ENCODE measurements at places on chromosomes 16 and 17.
A peak's percentile ranks its signal among the peaks of the same experiment; 100 is the strongest.

- no peak for DNase-seq
Observed at GRCh38 chr16:4800290-4801041, 2.0 kb downstream of the ROGDI start.

DNA sequence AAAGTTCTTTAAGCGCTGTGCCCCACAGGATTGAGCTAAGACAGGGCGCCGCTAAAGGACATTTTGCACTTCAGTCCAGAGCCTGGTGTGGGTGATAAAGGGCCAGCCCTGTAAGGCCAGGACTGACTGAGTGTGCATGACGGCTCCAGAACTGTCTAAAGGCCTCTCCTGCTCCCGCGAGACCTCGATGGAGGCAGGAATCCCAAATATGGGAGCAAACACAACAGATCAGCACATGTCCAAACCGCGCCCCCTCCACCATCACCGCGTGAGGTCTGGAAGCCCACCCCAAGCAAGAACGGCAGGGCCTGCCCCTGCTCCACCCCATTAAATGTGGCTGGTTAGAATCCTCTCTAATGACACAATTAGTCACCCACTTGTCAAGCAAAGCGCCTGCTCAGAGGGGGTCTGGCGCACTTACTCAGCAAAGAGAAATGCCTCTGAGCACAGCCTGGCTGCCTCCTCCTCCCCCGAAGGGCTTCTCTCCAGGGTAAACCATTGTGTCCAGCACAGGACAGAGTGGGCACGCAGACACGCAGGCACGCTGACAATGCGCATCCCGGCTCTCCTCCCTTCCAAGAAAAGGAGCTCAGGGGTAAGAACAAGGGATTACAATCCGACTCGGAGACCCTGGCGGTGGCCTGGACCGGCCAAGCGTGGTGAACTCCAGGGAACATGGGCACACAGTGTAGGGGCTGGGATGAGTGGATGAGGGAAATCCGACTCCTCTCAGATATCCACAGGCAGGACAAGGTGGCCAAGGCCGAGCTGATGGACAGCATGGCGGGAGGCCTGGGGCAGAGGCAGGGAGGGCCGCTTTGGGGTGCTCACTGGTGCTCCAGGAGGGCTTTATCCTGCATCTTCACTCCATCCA lies 1.5 kb downstream of the MXRA7 start:
- peak; percentile 96 for DNase-seq

GRCh38 chr17:38447502-38448085 lies 19.3 kb downstream of the ARHGAP23 start:
- no peak for DNase-seq

DNA sequence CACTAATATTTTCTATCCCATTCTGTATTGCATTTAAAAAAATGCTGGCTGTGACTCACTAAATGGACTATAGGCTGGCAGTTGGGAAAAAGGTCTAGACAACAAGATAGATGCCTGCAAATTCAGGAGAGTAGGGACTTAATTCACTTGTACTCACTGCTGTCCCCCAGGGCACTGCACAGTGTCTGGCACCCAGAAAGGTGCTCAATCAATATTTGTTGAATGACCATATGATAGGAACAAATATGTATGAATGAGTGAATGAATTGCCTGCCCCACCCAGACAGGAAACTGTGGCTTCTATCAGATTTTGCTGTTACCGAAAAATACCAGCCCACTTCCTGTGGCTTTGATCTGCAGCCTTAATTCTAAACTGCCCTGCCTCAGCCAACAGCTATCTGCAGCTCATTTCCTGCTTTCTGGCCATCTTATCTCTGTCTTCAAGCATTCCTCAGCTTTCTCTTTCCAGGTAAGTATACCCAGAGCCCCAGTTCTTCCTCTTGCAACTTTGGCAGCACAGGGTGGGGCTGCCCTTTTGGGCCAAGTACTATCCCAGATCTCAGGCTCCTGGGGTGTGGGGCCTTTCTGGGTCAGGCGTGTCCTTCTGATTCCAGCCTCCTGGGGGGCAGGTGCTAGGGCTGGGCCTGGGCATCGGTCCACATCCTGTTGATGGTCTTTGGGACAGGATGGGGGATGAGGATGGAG lies 15.3 kb upstream of the TNS4 start:
- DNase-seq, result no peak

DNA sequence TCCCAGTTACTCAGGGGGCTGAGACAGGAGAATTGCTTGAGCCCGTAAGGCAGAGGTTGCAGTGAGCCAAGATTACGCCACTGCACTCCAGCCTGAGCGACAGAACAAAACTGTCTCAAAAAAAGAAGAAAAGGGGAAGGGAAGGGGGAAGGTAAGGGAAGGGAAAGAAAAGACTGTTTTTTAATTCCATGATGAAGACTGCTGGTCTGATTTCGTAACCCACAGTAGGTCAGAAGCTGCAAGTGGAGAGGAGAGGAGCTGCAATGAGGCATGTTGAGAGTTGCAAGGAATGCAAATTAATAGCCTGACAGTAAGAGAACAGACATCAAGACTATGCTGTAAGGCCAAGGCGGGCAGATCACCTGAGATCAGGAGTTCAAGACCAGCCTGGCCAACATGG lies 33.3 kb downstream of the HELZ start:
- peak; percentile 32 for DNase-seq

DNA sequence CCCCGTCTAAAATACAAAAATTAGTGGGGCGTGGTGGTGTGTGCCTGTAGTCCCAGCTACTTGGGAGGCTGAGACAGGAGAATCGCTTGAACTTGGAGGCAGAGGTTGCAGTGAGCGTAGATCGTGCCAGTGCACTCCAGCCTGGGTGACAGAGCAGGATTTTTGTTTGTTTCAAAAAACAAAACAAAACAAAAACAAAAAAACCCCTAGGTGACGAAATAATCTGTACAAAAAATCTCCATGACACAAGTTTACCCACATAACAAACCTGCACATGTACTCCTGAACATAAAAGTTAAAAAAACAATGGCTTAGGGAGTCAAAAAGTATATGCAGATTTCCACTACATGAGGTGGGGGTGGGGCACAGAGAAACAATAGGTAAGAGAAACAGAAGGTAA lies 140.5 kb upstream of the ASIC2 start:
- no peak for DNase-seq

- DNase-seq, result no peak
Observed at GRCh38 chr16:24027466-24027865, 191.7 kb downstream of the PRKCB start.

- no peak for DNase-seq
Observed at GRCh38 chr16:23803591-23804123, 32.1 kb upstream of the PRKCB start.

- DNase-seq, result peak; percentile 85
Observed at GRCh38 chr17:1787301-1787902, 25.5 kb downstream of the SERPINF1 start.

DNA sequence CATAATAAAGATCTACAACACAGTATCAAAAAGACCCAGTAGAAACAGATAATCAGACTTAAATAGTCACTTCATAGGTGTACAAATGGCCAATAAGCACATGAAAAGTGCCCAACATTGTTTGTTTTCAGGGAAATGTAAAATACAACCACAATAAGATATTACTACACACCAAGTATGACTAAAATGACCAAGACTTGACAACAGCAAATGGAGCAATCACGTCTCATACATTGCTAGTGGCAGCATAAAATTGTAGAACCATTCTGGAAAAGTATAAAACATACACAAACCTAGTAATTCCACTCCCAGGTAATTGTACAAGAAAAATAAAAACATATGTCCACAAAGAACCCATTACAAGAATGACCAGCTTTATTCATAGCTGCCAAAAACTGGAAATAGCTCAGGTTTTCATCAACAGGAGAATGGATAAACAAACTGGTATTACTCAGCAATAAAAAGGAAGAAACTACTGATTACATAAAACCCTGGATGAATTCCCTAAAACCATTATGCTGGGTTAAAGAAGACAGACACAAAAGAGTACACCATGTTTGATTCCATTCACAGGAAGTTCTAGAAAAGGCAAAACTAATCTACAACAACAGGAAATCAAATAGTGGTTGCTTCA lies 85.6 kb downstream of the TTC19 start:
- peak; percentile 60 for DNase-seq

GRCh38 chr17:66678827-66679226 lies 156.1 kb upstream of the CACNG5 start:
- no peak for DNase-seq

- DNase-seq, result no peak
Observed at GRCh38 chr17:38735161-38735997, 5.2 kb downstream of the CISD3 start.

DNA sequence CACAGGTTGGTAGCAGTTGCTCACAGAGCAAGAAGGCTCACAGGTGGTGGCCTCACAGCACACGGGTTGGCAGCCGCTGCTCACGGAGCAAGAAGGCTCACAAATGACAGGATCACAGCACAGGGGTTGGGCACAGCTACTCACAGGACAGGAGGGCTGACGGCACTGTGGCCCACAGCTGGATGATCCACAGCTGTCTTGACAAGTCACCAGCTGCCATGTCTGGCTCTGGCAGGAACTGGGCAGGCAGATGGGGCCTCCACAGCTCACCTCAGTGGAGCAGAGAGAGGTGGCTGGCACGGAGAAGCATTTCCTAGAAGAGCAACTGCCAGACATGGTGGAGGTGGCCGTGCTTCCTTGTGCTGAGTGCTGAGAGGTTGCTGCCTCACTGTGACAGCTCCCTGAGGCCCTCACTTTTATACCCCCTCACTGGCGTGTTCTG lies at the start of gene KRTAP16-1:
TSS of gene KRTAP16-1 (minus strand) at position 392 of the 442 bp plus-strand sequence. CDS start at position 336, 56 bp downstream.
- DNase-seq, result no peak

GRCh38 chr17:27898096-27898495 lies 4.9 kb upstream of the LYRM9 start:
- DNase-seq, result no peak

GRCh38 chr16:63453261-63453660 lies 1417.0 kb upstream of the CDH8 start:
- no peak for DNase-seq

DNA sequence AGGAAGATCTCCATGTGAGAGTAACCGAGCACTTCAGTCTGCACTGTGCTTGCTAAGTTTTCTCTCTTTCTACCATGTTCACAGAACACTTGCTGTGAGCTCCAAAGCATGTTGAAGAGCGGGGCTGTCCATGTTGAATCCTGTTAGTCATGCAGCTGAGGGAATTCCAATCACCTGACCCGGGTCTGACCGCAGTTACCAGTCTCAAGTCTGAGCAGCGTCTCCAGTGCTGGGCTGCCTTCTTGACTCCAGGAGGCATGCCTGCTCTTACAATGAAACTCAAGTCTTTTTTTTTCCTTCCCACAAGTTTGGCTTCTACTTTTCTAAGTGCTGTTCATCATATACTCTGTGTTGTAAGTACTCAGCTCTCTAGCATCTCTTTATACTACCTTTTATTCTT lies 44.3 kb downstream of the HOXB1 start:
- DNase-seq, result peak; percentile 87

DNA sequence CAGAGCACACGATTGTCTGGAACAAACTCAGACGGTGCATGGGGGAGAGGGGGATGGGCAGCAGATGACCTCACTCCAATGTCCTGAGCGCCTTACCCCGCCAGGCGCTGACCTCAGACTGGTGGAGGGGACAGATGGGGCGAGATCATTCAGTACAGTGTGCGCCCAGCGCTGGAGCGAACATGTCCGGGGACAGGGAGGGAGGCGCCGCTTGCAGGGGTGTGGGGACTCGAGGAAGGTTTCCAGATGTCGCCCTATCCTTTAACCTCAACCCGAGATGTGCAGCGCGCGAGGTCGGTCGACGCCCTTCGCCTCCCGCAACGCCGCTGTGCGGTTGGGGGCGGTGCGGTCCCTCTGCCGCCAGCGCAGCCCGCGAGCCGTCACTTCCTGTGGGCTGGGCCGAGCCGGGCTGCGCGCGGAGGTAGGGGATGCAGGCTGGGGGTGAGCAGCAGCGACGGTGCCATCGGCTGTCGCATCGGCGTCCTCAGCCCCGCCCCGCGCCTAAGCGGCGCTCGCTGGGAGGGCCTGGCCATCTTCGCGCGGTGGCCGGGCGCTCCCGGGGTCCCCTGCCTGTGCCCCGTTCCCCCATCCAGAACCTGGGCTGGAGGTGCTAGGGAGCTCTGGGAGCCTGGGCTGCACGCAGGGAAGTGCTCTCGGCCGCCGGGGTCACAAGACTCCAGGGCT lies 5.3 kb upstream of the CDR2L start:
- no peak for DNase-seq

DNA sequence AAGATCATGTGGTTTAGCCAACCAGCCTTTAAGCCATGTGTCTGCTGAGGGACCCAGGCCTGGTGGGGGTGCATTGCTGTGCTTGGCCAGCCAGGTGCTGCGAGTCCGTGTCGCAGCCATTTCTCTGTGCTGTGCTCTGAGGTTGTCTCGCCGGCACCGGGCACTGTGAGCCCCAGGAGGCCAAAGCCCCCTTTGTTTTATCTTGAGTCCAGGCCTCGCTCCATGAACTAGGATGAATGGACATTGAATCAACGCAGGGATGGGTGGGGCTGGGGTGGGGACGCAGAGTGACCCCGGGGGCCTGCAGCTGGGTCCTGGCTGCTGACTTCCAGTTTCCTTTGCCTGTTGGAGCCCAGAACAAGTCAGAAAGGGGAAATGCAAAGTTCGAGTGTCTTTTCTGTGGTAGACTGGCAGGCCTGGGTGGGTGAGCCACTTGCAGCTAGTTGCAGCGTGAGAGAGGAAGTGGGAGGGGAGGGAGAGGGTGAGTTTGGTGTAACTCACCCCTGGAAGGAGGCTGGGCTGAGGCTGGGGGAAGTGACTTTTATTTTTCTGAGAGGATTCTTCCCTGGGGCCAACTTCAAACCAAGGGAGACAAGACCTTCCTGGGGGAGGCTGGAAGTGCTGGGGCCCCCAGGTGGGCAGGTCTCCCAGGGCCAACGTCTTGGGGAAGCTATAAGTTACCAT lies 324.7 kb downstream of the SEC14L1 start:
- no peak for DNase-seq

GRCh38 chr17:59623151-59623550 lies 3.5 kb downstream of the CLTC start:
- DNase-seq, result no peak

DNA sequence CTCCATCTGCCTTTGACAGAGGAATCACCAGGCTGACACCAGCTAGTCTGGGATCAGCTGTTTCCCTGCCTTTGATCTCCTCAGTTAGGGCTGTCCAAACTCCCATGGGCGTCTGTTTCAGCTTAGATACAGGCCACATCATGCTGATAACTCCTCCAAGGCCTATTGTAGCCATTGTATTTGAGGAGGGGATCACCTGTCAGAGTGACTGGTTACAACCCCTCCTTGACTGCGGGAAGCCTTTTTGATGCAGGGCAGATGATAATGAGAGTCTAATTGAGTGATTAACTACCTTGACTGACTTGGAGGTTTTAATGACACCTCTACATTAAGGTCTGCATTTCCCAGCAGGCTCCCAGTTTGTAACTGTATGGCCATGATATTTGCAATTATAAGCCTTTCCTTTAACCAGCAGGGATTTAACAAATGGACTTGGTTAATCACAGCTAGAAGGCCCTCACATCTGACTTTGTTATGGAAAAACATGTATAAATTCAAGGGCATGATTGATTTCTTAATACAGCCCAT lies 863.5 kb downstream of the KCNJ2 start:
- DNase-seq, result no peak

DNA sequence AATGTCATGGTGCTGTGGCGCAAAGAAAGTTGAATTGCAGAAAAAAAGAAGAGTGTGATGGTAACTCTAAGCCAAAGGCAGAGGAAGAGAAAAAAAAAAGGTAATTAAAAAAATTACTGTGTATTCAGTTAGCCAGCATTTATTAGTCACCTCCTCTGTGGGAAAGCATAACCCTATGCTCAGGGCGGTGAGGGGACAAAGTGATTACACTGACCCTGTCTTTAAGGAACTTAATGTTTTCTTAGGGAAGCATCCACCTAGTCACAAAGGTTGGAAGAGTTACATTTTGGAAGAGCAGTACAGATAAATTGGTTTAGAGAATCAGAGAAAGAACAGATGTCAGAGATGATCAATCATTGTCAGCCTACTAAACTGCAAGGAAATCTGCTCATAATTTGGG lies 410.3 kb downstream of the CDH11 start:
- DNase-seq, result no peak

- no peak for DNase-seq
Observed at GRCh38 chr17:2685696-2686095, 25.9 kb downstream of the CLUH start.
